ENCODE measurements at places on chromosomes 16 and 17.

- DNase-seq = no peak
Measured at GRCh38 chr16:22052980-22053379, 39.4 kb upstream of the VWA3A start.

- DNase-seq = no peak
Measured at GRCh38 chr16:81921085-81921814, 90.0 kb downstream of the SDR42E1 start.

DNA sequence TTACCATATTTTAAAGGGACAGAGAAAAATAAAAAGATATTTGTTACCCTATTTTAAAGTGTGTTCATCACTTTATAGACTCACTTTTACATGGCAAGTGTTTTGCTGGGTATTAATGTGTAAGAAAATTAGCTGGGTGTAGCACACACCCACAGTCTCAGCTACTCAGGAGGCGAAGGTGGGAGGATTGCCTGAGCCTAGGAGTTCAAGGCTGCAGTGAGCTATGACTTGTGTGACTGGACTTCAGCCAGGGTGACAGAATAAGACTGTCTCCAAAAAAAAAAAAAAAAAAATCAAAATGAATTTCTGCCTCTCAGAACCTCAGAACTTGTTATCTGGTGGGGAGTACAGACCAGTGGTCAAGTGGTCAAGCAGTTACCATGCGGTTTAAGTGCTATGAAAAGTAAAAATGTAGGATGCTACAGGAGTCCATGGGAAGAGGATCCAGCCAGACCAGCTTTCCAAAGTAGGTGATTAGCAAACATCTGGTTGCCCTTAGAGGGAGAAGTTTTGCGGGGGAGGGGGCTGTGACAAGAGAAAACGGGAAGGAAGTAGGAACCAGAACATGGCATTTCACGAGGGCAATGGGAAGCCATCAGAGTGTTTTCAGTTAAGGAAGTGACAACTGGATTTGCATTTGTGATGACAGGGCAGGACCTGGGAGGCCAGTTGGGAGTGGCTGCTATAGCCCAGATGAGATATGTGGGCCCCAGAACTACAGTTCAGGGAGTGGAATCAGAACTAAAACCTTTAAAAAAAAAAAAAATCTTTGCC, 13.9 kb downstream of the CNEP1R1 start:
- no peak for DNase-seq

DNA sequence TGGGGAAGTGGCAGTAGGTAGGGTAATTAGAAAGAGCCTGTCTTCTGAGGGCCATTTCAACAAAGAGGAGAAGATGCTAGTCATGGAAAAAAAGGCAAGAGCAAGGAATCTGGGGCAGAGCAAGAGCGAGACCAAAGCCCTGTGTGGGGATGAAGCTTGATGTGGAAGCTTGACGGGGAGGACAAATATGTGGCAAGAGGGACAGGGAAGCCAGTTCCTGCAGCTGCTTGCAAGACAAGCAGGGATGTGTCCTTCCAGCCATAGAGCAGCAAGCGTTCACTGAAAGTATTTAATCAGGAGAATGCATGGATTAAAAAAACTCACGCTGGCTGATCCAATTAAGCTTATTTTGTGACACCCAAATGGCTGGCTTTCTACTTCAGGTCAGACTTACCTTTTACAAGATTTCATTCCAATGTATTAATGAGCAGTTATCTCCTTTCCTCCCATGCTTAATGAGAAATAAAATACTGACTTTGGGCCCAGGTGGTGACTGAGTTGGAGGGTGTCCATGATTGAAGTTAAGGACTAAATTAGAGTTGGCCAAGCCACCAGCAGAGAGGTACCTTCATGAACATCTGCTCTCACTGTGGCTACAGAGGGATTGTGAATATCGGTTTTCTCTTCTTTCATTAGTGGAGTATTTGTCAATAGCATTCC, 76.8 kb downstream of the ABCA8 start:
- no peak for DNase-seq

DNA sequence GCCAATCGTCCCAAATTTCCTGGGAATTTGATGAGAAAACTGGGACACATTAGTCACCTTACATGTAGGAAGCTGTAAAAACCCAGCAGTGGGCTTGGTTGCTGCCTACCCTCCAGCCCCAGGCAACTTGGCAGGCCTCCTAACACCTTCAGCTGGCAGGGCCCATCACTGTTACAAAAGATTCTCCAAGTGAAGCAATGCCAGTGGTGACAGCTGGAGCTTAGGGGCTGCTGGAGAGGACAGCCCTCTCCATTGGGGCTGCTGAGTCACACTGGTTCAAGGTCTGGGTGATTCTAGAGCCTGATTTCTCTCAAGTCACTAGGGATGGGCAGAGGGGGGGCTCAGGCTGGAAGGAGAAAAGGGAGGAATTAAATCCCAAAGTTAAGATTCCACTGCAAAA, 180.6 kb downstream of the COPRS start:
- DNase-seq = no peak

GRCh38 chr16:27103954-27104353, 37.2 kb downstream of the C16orf82 start:
- no peak for DNase-seq

DNA sequence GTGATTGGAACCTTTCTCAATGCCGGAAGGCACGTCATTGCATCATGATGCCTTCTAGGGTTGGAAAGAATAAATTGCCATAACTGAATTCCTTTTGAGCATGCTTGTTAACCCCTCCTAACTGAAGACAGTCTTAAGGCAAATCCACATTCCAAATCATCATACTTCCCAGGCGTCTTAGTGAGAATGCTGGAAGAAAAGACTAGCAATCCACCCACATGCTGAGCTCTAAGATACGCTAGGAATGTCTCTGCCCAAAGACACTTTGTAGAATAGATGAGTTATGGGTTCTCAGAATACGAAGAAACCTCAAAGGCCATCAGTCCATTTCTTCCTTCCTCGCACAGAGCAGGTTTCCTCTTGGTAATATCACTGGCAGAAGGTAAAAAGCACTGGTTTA, 486.5 kb downstream of the HS3ST4 start:
- DNase-seq = no peak

GRCh38 chr17:7552621-7553051, 3.8 kb downstream of the TNFSF12 start:
- no peak for DNase-seq

DNA sequence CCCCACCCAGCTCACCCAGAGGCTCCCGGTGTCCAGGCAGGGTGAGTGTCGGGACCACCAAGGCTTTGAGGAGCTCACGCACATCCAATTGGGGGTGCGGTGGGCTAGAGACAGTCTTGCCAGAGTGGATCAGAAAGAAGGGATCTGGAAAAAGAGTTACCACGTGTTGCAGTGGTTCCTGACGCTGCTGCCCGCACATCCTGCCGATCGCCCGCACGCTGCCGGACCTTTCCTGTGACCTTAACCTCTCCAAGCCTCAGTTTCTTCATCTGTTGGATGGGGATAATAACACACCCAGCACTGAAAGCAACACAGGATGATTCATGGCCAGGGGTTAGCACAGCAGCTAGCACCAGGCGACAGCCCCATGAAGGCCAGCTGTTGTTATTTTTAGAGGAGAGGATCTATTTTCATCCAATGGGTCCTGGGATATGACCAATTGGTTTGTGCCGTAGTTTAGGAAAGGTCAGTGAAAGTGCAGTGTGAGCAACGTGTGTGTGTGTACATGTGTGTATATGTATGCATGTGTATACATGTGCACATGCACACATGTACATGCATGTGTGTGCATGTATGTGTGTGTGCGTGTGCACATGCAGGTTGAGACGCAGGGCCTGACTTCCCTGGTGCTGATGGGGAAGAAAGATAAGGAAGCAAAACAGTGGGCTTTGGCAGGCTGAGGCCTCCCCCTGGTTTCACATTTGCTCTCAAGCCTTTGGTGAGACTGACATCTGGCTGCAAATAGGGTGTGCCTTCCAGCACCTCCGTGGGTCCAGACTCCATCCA, 2.5 kb downstream of the ITGAX start:
- no peak for DNase-seq

DNA sequence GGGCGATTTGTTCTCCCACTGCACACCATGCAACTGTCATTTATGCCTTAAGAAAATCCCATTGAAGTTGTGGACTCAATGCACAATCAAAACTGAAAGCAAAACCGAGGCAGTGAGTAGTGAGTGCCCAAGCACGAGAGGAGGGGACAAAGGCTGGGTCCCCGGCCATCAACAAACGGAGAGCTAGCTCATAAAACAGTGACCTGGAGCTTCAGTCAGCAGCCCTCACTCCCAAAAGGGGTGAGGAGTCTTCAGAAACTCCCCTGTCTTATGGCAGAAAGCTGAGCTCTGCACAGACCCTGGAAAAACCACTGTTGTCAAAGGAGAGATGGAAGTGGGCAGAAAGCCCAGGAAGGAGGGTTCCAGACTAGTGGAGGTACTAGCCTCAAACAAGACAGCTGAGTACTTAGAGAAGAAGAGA, 96.9 kb downstream of the ADCY9 start:
- DNase-seq = no peak

DNA sequence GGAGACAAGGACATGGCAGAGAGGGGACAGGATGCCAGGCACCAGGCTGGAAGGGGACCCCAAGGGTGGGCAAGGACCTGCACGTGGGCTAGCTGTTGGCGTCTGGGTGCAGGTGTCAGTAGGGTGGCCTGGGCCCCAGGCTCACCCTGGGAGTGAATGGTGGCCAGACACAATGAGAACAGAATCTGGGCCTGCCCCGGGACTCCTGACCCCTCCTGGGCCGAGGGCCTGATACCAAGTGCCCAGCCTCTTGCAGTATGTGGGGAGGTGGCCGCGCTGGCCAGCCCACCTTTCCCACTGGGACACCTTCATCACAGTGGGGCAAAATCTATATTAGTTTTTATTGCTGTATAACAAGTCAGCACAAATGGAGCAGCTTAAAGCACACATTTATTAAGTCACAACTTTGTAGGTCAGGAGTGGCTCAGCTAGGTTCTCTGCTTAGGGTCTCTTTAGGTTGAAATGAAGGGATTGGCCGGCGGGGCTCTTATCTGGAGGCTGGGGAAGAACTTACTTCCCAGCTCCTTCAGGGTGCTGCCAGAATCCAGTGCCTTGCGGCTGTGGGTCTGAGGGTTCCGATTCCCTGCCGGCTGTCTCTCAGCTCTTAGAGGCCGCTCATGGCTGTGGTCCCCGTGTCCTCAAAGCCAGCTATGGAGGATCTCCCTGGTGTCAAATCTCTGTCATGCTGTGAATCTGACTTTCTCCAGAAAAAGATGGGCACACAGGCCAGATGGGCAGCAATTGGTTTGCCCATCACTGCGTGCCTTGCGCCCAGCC, 3.6 kb downstream of the PRSS33 start:
- DNase-seq = no peak

DNA sequence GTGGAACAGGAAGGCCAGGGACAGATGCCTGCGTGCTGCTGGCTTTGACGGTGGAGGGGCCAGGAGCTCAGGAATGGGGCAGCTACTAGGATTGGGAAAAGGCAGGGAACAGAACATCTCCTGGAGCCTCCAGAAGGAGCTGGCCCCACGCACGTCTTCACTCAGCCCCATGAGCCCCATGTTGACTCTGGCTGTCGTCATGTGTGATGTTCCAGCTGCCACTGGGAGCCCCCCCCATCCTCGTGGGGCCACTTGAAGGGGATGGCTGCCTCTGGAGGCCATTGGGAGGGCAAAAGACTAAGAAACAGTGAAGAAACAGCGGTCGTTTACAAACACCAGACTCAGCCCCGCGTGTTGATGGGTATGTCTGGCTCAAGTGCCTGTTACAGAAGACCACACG, 18.5 kb upstream of the APRT start:
- DNase-seq = no peak

- DNase-seq = no peak
Measured at GRCh38 chr16:58678716-58679115, 5.9 kb downstream of the SLC38A7 start.

DNA sequence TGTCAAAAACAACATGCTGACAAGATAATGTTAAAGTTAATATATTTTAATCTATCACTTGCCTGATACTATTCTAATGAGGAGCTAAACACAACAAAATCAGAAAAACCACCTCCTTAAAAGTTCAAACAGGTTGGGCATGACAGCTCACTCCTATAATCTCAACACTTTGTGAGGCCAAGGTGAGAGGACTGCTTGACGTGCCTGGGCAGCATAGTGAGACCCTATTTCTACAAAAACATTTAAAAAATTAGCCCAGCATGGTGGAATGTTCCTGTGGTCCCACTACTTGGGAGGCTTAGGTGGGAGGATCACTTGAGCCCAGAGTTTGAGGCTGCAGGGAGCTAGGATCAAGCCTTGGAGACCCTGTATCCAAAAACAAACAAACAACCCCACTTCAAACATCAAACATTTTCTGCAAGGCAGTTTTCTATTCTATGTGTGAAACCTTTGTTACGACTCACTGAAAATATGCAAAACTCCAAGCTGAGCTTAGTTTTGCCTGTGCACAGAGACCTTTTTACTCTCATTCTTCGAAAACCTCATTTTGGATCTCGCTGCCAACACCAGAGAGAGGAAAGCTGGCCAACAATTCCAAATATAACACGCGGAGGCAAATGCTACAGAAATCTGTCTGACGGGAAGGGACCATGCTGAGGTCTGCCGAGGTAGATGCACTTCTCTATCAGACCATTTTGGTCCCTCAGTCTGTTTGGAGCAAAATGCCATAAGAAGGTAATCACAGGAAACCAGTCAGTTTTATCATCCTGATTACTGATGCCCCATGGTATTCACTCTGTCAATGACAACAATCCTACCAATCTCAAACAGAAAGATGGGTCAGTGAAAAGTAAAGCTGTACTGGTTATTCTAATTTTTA, 6.2 kb downstream of the PHF12 start:
- no peak for DNase-seq

DNA sequence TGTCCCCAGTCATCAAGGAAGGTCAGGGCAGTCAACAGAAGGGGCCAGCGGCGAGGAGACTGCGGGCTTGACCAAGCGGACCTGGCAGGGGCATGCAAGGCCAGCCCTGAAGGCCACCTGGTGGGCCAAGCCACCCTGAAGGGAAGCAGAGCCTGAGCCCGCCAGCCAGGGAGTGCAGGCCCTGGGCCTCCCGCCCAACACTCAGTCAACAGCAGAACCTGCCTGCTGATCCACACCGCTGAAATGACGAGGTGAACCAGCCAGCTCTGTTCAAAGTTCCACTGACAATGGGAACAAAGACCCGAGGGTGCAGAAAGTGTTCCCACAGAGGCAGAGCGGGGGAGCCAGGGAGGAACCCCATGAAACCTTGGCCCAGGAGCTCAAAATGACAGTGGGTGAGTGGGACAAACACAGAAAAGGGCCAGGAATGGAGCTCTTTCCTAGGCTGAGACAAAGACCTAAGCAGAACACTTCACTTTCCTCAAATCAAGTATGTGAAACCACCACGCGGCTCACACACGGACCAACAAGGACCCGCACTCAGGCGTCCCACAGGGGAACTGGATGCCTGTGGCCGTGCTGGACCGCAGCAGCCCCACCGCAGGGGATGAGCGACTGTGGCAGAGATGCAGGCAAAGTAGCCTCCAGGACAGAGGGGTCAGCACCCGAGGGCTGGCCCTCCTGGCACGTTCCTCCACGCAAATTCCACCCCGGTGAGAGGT, 12.0 kb downstream of the AXIN1 start:
- DNase-seq = no peak
